ENCODE measurements at places on chromosomes 1 and 21.

DNA sequence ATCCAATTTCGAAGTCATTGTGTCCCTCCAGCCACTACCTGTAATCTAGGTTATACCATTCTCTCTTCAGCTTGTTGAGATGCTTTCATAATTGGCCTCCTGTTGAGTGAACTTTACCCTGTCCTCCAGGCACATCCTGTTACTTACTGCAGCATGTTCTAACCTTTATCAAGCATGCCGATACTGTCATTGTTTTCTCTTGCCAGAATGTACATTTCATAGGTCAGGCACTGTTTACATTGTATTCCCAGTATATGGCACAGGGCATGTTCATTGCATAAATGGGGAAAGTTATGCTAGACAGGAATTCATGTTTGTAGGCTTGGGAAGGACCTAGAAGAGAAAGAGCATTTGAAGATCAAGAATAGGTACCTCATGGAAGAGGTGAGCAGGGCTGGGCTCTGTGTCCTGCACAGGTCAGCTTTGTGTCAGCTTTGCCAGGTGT, 10.2 kb downstream of the CXADR start:
- no peak for DNase-seq

DNA sequence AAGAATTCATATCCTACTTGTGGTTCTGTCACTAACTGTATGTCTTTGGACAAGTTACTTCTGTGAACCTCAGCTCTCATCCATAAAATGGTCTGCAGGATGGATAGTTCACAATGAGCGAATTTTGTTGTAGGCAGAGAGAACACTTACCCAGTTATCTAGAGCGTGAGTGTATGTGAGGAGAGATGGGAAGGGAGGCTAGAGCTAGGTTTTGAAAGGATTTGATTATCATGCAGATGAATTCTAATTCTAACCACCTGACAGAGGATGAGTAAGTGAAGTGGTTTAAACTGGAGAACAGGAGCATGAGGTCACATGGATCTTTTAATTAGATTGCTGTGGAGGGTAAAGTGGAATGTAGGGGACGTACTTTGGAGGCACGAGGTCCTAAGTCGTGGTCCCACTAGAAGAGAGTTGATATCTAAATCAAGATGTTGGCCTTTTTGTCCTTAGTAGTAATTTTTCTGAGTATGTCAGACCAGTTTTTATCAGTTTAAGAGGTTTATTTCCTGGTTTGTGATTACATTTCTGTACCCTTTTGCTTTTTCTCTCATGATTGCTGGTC, 5.0 kb downstream of the SUCO start:
- DNase-seq = no peak

GRCh38 chr1:185564816-185565215, 169.4 kb upstream of the HMCN1 start:
- DNase-seq = no peak

- no peak for DNase-seq
Measured at GRCh38 chr1:1110561-1110971, 5.3 kb downstream of the C1orf159 start.

GRCh38 chr1:153627715-153628626, at the start of gene S100A1:
Gene S100A1 (plus strand): TSS chr1:153628434. CDS start chr1:153630522, 2,088 bp downstream.
- no peak for DNase-seq

- DNase-seq = no peak
Measured at GRCh38 chr1:28037206-28037605, 51.2 kb downstream of the EYA3 start.

GRCh38 chr1:86289161-86289560, 107.0 kb downstream of the ODF2L start:
- no peak for DNase-seq
